ENCODE measurements at places on chromosomes 5 and 9.
A peak's percentile ranks its signal among the peaks of the same experiment; 100 is the strongest.

DNA sequence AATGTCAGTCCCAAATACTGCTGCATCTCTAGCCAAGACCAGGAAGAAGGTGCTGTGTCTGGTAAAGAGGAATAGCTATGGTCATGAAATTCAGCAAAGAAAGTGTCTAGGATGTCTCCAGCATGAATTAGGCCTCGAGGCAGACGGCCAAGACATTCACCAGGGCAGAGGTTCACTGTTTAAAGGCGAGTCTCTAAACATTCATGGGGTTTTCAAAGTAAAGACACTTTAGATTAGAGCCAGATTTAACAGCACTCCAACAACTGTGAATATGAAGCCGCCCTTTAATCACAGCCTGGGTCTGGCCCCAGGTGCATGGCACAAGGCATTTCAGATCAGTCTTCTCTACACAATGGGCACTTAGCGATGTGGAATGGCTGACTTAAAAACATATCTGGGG is 95.0 kb downstream of the ANKH start:
- DNase-seq: no peak

GRCh38 chr5:84202136-84202535 is 182.5 kb downstream of the EDIL3 start:
- no peak for DNase-seq

DNA sequence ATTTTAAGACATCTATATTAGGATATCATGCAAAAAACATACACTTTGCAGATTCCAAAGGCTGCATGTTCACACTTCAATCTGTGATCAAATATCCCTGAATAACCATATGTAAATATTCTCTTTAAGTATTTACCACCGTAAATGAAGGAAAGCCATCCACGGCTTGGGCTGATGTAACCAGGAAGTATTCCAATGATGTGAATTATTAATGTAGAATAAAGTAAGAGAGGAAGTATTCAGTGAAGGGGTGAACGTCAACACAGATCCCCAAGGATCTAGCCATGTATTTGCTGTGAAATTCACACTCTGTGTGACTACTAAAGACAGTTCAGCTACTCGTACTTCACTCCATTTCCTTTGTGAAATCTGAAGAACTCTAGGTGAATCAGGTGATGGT is 75.2 kb downstream of the CDH6 start:
- no peak for DNase-seq

- DNase-seq: peak; percentile 1
Observed at GRCh38 chr9:98009936-98010335, 26.8 kb downstream of the ANP32B start.

- no peak for DNase-seq
Observed at GRCh38 chr9:133949486-133950061, 42.5 kb downstream of the VAV2 start.
